ENCODE measurements at places on chromosomes 1 and 21.

DNA sequence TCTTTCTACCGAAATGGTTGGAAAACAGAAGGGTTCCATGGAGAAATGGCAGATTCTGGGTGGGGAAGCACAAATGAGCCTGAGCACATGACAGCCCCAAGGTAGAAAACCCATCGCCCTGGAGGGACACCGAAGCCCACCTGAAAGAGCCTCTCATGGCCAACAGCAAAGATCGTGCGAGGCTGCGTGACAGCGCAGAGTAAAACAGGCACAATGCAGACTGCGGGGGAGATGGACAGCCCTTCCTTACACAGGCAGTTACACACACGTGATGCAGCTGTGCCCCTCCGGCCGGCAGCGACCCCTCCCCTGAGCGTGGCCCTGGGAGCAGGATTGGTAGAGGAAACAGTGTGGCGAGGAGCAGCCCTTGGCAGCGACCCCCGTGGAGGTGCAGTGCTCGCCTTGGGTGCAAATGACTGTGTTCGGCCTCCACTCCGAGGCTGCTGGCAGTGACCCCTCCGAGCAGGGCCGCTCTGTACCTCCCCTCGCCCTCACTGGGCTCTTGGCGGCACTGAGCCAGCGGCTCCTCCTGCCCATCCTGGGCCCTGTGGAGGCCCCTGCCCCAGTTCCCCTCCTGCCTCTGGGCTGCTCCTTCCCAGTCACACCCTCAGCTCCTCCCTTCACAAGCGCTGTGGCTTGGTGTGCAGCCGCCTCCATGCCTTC lies 120.9 kb upstream of the COL6A1 start:
- DNase-seq, result no peak

GRCh38 chr1:197799271-197799670 lies 24.0 kb upstream of the DENND1B start:
- no peak for DNase-seq

- DNase-seq, result no peak
Observed at GRCh38 chr1:184822267-184822666, 67.6 kb upstream of the EDEM3 start.

- DNase-seq, result no peak
Observed at GRCh38 chr1:43801203-43801602, 93.9 kb downstream of the ST3GAL3 start.

GRCh38 chr1:167137793-167138510 lies 44.1 kb downstream of the STYXL2 start:
- DNase-seq, result no peak

GRCh38 chr1:183585038-183585437 lies 5.2 kb downstream of the NCF2 start:
- DNase-seq, result no peak

- no peak for DNase-seq
Observed at GRCh38 chr21:45388011-45388521, 16.9 kb upstream of the COL18A1 start.

DNA sequence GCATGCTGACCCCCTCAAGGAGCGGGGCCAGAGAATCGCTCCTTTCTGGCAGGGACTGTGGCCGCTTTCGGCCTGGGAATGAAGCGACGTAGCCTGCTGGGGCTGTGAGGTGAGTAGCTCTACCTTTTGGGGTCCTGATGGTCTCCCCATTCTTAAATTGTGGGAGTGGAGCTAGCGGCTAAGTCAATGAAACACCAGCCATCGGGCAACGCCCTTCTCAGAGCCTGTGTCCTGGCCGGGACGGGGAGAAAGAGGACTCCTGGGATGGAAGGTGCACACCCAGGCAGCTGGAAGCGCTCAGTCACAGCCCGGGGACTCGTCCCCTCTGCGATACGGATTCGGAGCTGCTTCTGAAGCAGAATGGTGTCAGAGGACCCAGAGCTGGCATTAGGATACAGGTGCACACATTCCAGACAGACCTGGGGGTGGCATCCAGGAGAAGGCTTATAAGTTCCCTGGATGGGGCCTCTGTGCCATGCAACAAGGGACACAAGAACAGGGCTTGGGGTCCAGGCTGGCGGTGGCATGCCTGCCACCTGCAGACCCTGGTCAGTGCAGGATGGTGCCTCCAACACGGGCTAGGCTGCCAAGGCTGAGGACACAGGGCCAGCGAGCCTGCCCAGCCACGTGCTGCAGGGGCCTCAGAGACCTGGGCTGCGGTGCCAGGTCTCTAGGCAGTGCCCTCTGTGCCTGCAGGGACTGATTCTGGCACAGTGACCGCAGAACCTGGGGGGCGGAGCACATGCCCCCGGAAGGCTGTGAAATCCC lies 945 bp upstream of the WNT9A start:
- no peak for DNase-seq

DNA sequence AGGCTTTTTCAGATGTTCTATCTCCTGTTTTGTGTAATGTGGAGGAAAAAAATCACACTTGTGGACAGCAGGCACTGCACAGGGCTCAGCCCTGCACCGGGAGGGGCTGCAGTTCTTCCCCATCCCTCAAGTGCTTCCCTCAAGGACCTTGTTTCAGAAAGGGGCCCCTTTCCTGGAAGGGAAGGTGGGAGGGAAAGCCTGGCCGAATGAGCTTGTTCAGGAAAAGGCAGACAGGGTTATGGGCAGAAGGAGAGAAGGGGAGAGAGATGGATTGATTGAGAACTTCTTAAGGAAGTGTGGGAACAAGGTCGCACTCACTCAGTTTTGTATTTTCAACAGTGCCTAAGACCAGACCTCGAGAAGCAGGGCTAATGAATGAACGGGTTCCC lies 41.2 kb downstream of the OLFML2B start:
- no peak for DNase-seq

DNA sequence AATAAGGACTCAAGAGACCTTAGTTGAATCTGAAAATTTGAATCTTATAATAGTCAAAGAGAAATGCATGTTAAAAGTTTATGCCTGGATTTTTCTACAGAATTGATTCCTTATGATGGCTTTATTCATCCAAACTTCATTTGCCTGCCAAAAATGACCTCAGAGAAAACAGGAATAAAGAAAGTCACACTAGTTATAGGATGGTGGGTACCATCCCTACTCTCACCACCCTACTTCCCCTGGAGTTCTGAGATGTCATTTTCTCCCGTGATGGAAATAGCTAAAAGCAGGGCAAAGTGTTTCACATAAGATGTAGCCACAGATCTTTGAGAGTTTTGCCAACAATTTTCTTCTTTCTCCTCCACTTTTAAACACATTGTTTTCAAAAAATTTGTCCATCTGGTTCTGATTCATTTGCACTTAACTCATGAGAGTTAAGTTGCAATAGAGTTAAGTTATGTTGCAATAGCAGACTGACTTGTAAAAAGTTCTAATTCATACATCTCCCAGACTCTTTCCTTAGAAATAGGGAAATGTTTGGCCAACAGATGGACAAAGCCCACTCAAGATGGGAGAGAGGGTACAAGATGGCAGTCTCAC lies 384.6 kb downstream of the PLPP3 start:
- DNase-seq, result no peak

- DNase-seq, result no peak
Observed at GRCh38 chr21:40845441-40845995, 1.4 kb downstream of the DSCAM start.

DNA sequence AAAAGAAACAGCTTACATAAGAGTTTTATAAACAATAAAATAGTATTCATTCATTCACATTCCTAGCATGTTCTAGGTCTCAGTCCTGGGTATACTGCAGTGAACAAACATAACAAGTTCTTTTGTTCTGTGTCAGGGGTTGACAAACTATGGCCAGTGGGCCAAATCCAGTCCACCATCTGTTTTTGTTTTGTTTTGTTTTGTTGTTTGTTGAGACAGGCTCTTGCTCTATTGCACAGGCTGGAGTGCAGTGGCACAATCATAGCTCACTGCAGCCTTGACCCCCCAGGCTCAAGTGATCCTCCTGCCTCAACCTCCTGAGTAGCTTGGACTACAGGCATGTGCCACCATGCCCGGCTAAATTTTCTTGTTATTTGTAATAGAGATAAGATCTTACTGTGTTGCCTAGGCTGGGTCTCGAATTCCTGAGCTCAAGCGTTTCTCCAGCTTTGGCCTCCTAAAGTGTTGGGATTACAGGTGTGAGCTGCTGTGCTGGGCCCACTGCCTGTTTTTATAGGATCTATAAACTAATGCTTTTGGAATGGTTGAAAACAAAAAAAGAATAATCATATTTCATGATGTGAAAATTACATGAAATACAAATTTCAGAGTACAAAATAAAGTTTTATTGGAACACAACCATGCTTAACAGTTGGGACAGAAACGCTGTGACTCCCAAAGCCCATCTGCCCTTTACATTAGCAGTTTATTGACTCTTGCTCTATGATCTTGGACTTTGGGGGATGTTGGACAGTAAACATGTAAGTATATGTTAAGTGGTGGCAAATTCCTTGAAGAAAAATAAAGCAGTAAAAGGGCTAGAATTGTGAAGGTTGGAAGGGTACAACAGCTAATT lies 17.9 kb downstream of the CAPZA1 start:
- no peak for DNase-seq

Data from activated CD4-positive, alpha-beta T cell treated with anti-CD3 and anti-CD28 coated beads, Interleukin-2, amount 50 U/mL, for 1 hour (primary cell).